ENCODE measurements at places on chromosomes 4 and X.

DNA sequence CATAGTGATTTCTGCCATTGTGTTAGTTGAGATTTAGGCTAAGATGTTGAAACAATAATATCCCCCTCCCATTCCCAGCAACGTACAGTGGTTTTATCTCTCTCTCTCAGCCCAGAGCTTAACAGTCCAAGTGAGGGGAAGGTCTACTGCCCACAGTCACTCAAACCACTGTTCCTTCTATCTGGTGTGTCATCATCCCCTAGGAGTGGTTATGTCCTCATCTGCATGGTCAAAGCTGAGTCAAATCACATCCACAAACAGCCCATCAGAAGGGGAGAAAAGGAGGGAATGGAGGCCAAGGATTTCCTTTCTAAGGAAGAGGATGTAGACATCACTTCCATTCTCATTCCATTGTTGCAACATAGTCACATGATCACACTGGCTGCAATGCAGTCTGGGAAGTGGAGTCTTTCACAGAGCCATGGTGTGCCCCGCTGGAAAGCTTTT lies 42.8 kb upstream of the CHRNA9 start:
- no peak for DNase-seq

DNA sequence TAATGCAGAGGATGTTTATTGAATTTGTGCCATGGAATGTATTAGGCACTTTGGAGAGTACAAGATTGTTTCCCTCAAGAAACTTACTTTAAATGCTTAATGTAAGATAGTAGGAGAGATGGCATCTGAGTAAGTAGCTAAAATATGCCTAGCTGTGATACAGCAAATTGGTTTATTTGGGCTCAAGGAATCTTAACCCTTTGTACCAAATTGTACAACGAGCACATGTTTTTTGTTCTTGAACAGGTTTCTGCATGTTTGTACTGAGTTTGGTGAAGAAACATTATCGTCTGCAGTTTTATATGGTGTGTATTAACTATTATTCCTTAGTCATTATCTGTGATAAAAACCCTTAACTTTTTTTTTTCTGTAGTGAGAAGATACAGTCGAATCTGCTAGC lies 48.6 kb downstream of the CDS1 start:
- DNase-seq = no peak

DNA sequence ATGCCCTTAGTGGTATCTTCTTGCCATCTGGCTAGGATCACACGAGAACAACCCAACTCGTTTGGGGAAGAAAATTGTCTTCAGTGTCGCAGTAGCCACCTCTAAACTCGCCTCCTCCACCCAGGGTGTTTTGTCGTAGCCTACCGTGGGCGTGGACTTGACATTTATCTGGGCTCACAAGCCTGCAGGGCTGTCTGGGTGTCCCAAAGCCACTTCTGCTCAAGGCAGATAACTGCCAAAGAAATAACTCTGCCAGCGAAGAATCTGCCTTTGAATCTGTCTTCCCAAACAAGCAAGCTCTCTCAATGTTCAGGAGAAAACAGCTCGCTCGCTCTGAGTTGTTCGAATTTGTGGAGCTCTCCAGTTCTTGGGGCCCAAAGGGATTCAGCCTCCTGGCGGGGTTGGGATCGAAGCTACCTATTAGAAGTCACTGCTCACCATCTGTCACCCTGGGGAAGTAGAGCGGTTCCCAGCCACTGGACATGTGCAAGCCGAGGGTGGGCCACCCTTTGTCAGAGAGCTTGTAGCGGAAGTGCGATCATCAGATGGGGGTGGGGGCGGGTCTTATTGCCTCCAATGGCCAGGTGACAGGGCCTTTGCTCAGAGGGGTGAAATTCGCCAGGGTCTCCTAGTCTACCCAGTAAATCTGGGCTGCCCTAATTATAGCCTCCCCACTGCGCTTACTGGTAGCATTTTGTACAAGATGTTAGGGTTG lies 14.8 kb downstream of the BLOC1S4 start:
- DNase-seq = no peak

DNA sequence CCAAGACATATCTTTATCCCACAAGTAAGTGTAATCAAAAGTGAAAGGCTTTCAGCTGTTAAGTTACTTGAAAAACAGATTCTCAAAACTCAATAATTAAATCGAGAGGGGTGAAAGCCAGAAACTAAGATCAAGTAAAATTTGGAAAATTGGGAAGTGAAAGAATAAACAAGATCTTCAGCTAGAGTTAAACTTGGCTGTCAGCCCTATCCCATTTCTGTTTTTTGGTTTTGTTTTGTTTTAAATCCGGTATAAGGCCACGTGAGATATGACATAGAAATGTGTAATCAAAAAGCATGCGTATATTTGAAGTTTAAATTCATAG lies 856.8 kb downstream of the STIM2 start:
- no peak for DNase-seq

DNA sequence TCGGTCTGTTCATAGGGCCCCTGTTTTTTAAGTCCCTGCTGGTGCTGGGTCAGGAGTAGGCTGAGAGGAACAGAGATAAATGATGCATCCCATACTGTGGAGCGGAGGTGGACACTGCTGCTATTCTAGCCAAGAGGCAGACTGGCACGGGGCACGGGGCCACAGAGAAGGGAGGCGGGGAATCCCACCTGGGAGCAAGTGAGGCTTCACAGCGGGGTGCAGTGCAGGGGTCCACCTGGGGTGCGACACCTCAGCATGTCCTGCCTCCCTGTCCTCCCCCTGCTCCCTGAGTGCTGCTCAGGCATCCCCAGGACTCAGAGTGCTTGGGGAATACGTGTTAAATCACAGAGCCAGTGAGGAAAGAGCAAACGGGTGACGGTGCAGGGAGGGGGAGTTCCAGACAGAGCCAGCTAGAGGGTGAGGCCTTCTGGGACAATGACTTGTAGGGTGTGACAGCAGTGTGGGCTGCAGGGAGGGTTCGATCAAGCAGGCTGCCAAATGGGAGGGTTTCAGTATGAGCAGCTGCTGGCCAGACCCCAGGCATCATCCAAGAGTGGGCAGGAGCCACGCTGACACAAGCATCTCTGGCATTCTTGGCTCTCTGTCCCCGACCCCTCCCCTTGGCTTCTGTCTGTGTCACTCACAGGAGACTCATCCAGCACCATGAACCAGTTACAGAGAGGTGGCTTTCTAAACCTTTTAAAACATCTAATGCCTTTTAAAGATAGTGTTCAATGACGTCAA lies 13.7 kb upstream of the HTRA3 start:
- no peak for DNase-seq

DNA sequence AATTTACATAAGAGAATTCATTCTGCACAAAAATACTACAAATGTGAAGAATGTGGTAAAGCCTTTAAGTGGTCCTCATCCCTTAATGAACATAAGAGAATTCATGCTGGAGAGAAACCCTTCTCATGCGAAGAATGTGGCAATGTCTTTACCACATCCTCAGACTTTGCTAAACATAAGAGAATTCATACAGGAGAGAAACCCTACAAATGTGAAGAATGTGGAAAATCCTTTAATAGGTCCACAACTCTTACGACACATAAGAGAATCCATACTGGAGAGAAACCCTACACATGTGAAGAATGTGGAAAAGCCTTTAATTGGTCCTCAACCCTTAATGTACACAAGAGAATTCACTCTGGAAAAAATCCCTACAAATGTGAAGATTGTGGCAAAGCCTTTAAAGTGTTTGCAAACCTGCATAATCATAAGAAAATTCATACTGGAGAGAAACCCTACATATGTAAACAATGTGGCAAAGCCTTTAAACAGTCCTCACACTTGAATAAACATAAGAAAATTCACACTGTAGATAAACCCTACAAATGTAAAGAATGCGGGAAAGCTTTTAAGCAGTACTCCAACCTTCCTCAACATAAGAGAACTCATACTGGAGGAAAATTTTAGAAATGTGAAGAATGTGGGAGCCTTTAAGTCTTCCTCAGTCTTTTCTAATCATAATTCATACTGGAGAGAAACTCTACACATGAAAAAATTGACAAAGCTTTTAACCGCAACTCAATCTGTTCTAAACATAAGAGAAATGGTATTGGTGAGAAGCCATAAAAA lies 37.4 kb downstream of the ZNF718 start:
- DNase-seq = no peak

GRCh38 chr4:172514801-172515200 lies 653.8 kb upstream of the GALNT7 start:
- no peak for DNase-seq

- DNase-seq = no peak
Observed at GRCh38 chrX:46722742-46723568, 36.0 kb downstream of the SLC9A7 start.

- DNase-seq = no peak
Observed at GRCh38 chr4:35643661-35644060, 600.7 kb downstream of the ARAP2 start.

GRCh38 chr4:106287353-106287969 lies 28.5 kb downstream of the TBCK start:
- DNase-seq = no peak

DNA sequence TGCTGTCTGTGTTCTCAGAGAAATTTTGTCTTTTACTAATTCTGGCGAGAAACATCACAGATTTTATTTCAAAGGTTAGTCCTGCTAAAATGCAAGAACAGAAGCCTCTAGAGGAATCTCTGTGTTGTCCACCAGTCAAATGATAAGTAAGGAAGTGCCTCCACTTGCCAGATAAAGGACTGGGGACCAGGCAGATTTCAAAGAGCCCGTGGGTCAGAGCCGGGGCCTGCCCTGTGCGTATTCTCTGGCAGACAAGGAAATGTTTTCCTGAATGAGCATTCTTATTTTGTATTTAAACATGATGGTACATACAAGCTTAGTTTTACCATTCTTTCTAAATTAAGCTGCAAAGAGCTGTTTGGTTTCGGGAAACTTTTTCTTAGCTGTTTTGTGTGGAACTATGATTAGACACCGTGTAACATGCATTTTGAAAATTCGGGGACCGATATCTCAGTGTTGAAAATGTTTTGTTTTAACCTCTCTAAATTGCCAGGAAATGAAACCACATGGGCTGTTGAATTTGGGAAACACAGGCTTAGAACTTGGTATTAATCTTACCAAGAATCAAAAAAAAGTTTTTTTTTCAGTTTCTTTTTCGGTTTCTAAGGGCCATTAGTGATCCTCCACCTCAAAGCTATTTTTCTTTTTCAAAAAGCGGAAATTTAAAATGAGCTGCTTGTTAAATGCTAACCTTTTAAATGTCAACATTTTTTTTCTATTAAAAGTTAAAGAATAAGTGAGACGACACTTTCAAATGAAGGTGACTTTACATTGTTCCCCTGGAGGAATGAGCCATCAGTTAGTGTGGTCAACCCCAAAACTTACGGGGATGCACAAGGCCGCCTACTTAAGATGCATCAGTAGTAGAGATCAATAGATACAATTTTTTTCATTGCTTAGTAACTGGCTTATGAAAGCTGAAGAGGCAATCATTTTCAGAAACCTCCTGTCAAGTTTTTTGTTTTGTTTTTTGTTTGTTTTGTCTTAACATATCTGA lies 89.6 kb upstream of the MTM1 start:
- DNase-seq = no peak

GRCh38 chrX:17632942-17633341 lies 104.4 kb upstream of the SCML1 start:
- DNase-seq = no peak

- DNase-seq = no peak
Observed at GRCh38 chr4:18568600-18568999, 547.0 kb upstream of the LCORL start.

DNA sequence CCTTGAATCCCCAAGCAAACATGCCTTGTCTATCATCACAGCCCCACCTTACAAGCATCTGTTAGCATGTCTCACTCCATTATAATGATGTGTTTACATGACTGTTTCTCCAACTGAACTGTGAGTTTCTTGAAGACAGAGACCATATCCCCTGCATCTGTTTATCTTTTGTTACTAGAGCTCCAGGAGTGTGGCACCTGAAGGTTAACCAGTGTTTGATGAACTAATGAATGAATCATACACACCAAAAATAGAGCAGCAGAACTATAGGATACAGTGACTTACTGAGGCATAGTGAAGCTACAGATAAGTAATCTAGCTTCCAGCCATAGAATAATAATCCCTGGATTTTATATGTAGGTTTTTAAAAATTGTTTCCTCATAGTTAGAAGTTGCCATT lies 331.0 kb downstream of the PCDH7 start:
- no peak for DNase-seq

DNA sequence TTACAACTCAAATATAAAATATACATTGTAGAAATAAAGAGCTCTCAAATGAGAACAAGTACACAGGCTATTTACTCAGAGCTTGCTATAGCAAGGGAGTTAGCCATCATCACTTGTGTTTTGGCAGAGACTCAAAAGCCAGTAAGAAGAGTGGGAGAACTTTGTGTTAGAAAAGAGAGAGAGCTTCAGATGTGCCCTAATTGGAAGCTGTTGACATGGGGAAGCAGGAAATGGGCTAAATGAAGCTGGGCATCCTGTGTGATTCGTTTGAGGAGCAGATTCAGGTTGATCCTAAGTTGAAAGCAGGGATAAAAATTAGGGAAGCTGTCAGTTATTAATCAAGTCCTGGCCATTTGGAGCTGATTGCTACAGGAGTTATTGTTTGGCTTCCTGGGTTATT lies 207.4 kb upstream of the MAOA start:
- DNase-seq = no peak

DNA sequence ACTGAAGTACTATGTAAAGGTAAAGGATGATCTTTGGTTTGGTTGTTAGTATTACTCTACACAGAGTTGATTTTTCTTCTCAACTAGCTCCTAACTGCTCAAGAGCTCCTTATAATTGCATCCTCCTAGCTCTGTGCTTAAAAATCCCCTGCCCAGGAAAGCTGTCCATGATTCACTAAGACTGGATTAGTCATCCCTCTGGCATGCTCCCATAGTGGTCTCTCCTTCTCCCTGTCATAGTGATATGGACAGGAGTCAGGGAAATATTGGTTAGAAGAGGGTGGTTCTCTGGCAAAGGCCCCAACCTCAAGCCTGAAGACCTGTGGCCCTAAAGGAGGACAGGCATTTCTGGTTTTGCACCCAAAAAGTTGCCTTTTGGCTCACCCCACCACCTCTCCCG lies 242.3 kb upstream of the KCNIP4 start:
- DNase-seq = peak; percentile 13

- DNase-seq = no peak
Observed at GRCh38 chrX:1306909-1307625, 29.5 kb upstream of the IL3RA start.

GRCh38 chr4:147923854-147924253 lies 192.0 kb downstream of the ARHGAP10 start:
- DNase-seq = no peak

DNA sequence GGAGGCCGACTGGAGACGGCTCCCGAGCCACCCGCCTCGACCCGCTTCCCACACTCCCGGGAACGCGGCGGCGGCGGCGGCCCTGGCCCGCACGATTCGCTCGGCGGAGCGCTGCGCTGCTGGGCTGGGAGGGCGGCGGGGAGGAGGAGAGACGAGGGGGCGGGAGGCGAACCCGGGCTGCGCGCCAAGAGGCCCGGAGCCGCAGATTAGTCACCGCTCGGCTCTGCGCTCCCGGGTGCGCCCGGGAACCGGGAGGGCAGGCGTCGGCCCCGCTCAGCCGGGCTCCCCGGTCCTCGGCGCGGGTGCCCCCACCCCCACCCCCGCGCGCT lies 11.2 kb upstream of the BCOR start:
- DNase-seq = no peak

DNA sequence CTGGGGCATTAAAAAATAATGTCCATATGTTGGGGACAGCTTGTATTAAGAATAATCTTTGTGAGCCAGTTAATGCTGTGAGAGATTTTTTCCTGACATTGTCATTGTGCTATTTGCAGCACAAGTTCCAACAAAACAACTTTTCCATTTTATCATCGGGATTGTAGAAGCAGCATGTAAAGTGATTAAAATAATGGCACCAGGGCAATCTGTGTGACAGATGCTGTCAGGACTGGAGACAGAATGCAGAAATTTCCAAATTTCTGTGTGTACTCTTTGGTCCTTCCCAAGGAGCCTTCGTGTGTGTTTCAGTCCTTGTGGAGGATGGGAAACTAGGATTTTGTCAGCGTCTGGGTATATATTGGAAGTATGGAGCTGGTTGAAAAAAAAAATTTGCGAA lies 101.5 kb upstream of the LIMCH1 start:
- no peak for DNase-seq

All from foreskin melanocyte (primary cell).